ENCODE measurements at places on chromosomes 12 and 14.

DNA sequence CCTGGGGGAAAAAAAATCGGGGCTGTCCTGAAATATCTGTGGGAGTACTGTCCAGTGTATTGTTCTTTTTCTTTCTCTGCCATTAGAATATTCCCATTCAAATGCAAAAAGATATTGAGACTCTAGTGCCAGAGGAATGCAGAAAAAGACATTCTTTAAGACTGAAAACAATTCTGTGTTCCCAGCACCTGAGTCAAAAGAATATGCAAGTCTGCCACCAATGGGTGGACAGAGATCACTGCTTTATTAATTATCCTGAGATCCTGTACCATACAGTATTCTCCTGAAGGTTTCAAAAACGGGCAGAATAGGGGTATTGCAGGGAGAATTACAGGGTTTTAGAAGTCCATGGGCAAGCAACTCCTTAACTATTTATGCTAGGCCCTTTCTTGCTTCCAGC, 361.8 kb downstream of the C12orf50 start:
- no peak for DNase-seq

DNA sequence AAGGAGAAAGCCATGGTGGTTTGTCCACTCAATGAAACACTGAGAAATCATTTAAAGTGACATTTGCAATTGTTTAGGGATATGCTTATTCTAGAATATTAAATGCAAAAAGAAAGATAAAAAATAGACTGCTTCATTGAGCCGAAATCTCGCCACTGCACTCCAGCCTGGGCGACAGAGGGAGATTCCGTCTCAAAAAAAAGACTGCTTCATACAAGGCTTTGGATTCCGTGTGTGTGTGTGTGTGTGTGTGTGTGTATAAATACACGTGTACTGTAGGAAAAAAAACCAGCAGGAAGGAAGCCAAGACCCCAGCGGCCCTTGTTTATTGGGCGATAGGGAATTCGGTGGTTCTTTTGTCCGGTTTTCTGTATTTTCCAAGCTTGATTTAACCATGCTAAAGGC, 3.2 kb upstream of the ZNF839 start:
- DNase-seq: no peak

- no peak for DNase-seq
These were observed 69.6 kb downstream of the GALNT8 start for GRCh38 chr12:4789776-4790175.

DNA sequence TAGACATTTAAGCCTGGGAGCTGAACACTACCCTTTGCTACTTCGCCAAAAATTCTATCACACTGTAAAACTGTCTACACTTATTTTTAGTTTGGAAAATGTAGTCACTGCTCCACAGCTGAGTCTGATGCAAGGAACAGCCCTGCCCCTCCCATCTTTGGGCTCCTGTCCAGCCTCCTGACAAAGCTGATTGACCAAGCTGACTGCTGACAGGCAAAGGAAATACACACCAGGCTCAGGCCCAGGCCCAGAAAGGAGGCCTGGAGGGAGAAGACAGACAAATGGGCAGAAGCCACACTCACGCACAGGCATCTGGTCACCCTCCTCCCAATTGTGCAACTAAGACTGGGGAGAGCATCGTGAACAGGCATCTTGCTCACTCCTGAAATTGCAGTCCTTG, 55.3 kb downstream of the ISCA2 start:
- DNase-seq: no peak

- DNase-seq: no peak
These were observed 104.5 kb downstream of the SLC8A3 start for GRCh38 chr14:70084226-70084625.

GRCh38 chr12:90124289-90124688, 415.7 kb upstream of the ATP2B1 start:
- DNase-seq: no peak

- peak; percentile 6 for DNase-seq
These were observed 63.5 kb upstream of the C14orf180 start for GRCh38 chr14:104515811-104516780.

DNA sequence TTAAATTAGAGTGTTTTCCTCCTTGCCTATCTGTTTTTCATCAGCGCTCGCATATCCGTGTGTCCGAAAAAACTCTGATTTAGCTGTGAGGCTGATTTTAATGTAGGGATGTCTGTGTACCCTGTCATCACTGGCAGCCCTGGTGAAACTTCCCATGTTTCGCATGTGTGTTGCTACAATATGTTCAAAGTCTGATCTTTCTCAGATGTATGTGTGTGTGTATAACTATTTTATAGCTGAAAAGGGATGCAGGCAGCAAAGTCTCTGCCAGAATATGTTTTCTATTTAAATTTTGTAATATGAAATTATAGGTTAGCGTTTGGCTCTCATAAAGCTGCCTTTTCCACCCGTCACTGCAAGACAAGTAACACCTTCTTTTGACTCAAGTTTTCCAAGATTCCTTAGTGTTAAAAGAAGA, 154.8 kb downstream of the TMTC2 start:
- no peak for DNase-seq

DNA sequence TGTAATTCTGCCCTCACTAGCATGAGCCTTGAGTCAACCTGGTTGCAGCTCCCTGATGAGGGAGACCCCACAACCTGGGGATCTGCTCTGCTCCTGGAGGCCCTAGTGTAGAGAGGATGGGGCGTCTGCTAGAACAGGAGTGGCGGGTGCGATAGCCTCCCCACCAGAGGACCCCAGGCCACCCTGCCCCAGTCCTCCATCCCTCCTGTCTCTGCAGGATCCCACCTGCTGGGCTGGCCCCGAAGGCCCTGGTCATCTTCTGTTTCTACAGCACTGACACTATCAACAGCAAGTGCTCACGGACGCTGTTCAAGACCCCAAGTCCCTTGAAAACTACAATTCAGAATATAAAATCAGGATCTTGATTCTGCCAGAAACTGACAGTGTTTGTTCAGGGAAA, 15.2 kb downstream of the ANHX start:
- DNase-seq: no peak

- peak; percentile 62 for DNase-seq
These were observed at the start of gene TGFB3 for GRCh38 chr14:75981426-75982265. TGFB3 (minus strand) TSS chr14:75981995; CDS start chr14:75980893, 1,102 bp downstream.

DNA sequence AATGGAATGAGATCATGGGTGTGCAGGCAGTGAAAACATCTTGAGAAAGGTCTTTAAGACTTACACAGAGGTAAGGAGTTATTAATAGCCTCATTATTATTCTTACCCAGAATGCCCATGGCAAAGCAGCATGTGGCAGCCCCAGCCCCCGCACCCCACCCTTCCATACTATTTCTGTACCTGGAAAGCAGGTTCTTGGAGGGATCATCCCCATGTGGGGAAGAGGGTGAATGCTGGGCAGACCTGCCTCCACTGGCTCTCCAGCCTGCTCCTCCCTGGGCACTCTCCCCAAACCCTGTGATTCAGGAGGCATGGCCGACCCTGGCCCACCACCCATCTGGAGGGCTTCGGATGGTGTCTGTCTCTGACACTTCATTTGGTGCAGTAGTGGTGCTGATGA, 28.3 kb downstream of the NPC2 start:
- no peak for DNase-seq

DNA sequence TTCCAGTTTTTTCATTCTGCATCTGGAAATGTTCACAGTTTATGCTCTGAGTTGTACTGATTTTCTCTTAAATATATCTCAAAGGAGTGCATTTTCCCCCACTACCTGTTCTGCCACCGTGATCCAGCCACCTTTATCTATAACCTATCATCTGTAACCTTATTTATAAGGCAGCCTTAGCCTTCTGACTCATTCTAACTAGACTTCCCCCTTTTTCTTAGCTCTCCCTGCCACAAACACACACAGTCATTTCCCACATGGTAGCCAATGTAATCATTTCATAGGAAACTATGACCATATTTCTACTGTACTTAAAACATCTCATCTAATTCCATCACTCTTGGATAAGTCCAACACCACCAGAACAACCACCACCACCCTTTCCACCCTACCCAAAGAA, 10.8 kb upstream of the GYS2 start:
- DNase-seq: no peak

- DNase-seq: no peak
These were observed 52.4 kb downstream of the NTN4 start for GRCh38 chr12:95738024-95738611.

- DNase-seq: peak; percentile 1
These were observed 384.1 kb downstream of the ALG10 start for GRCh38 chr12:34406228-34406995.

GRCh38 chr12:96338852-96339471, 61.3 kb downstream of the CDK17 start:
- DNase-seq: no peak

- no peak for DNase-seq
These were observed 20.5 kb downstream of the ADAM21 start for GRCh38 chr14:70472253-70473159.

DNA sequence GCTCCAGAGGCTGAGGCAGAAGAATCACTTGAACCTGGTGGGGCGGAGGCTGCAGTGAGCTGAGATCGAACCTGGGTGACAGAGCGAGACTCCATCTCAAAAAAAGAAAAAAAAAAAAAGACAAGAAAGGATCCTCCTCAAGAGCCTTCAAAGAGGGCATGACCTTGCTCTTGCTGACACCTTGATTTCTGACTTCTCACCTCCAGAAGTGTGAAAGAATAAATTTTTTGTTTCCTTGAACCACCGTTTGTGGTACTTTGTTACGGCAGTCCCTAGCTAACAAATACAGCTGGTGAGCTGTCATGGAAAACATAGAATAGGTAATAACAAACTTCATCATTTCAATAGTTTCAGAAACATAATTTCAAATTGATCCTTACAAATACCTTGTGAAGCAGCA, 1.9 kb upstream of the ACTR10 start:
- DNase-seq: no peak

DNA sequence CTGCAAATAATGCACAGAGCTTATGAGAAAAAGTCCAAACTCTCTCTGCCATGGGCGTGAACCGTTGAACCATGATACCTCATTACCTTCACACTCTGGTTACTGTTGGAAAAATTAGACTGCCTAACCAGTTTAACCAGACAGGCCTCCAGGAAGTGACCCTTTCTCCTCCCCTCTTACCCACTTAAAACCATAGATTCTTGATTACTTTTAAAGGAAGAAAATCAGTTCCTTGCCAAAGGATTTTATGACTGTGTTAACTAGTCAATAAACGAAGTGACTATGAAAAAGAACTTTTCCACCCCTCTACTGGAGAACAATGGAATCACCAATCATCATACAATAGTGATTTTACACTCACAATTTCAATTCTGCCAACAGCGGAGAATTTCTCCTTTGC, 254.0 kb upstream of the ATP2B1 start:
- no peak for DNase-seq

DNA sequence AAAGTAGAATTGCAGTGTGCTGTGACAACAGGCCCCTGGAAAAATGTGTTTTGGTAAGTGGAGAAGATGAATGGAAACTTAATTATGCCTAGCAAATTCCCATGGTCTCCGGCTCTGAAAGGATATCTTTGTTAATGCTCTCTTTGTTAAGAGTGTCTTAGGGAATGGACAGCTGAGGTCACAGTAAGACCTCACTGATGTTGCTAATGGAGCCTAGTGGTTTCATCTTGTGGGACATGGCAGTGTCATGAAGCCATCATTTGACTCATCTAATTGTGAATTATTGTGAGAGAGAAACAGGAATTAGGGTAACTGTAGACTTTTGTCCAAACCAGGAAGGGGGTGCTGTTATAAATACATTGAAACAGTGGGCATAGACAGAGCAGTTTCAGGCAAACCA, 330.3 kb downstream of the TMTC2 start:
- DNase-seq: no peak

GRCh38 chr12:100675432-100675831, 101.9 kb downstream of the GAS2L3 start:
- DNase-seq: no peak

- peak; percentile 59 for DNase-seq
These were observed 844 bp downstream of the DPF3 start for GRCh38 chr14:72892879-72893635.

- DNase-seq: no peak
These were observed 43.0 kb upstream of the SYCP3 start for GRCh38 chr12:101782273-101782731.

DNA sequence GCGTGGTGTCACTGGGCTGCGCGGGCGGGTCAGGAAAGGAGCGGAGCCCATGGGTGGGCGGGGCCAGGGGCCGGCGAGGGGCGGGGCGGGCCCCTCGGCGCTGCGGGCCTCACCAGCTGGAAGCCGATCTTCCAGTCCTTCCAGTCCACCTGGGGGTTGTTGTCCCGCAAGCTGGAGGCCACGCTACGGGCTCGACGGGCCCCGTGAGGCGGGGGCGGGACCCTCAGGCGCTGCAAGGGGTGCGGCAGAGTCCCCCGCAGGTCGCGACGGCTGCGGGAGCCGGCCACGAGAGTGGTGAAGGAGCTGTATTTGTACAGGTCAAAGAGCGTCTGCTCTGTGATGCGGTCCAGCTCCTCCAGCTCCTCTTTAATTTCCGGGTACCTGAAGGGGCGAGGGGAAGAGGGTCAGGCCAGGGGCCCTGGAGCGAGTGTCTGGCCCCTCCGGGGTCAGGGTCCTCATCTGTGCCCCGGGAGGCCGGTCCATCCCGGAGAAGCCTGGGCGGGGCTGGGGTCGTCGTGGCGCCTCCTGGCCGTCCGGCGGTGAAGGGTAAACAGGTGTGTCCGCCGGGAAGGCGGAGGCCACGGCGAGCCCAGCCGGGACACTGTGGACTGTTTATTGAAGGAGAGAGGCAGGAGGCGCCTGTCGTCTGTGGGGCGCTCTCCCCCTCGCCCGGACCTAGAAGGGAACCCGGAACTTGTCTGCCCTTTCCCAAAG, 11.9 kb downstream of the SCNN1A start:
- DNase-seq: peak; percentile 80

GRCh38 chr14:78633752-78634151, 463.6 kb downstream of the NRXN3 start:
- DNase-seq: no peak

DNA sequence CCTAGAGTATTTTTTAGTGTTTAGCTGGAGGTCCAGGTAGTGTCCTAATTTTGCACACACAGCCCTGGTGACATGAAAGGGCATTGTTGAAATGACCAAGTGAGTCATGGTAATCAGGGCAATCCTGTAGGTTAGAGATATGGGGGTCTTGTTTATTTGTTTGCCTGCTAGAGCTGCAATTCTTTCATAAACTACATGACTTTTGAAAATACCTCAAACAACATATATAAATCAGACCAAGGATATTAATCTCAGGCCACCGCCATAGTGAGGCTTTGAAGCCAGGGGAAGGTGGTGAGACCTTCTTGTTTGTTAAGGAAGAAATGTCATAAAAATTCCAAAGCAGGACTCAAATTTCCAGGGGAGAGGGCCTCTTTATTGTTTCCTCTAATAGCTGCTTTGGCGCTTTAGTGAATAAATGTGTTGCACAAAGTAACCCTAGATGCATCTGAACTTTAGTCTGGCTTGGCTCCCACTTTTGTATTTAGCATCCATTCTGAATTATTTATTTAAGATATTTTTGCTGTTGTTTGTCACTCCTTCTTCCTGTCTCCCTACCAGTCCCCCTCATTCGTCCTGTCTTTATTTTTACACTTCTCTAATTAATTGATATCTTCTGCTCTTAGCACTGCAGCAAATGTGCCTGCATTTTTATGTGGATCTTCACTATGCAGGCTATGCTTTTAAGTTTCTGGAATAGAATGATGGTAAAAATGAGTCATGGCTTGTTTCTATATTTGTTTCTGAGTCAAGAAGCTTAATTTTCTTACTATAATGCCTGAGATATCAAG, 430.3 kb downstream of the RAD51B start:
- DNase-seq: no peak

GRCh38 chr12:91401190-91401589, 218.6 kb upstream of the DCN start:
- no peak for DNase-seq
